Activated CD8-positive, alpha-beta T cell treated with anti-CD3 and anti-CD28 coated beads, Interleukin-2, amount 10 ng/mL, durations not matched to agents 7 days and 5 days (primary cell): ENCODE measurements at places on chromosomes 7 and 10.

GRCh38 chr10:42866115-42866995, 83.8 kb downstream of the BMS1 start:
- peak; percentile 60 for DNase-seq
- no peak overlapping the region for H3K4me3 ChIP-seq
- no peaks in the 10 kb centered on the region for H3K36me3 ChIP-seq
- H3K27me3 ChIP-seq, result peaks cover 35% of the 10 kb centered on the region

GRCh38 chr10:3786295-3787015, 1.4 kb upstream of the KLF6 start:
- peaks cover 41% of the 10 kb centered on the region for H3K36me3 ChIP-seq
- H3K27ac ChIP-seq, result peak overlapping the region; percentile 98
- DNase-seq, result no peak
- peaks cover 32% of the 10 kb centered on the region for H3K4me1 ChIP-seq

DNA sequence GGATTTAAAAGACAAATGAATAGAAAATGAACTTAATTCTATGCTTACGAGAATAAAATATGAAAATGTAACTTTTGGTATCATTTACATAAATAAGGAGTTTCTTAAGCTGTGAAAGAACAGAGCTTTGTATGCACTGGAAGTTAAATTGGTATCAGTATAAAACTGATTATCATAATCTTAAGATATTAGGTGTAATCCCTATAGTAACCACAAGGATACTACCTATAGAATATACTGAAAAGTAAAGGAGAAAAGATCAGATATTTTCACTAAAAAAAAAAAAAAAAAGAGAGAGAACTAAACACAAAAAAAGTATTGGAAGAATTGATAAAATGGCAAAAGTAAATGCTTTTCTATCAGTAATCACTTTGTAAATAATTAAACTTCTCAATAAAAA, 100.1 kb downstream of the TWIST1 start:
- no peaks in the 10 kb centered on the region for H3K36me3 ChIP-seq
- no peak for DNase-seq
- H3K27ac ChIP-seq, result no peak overlapping the region
- no peaks in the 10 kb centered on the region for H3K4me1 ChIP-seq

DNA sequence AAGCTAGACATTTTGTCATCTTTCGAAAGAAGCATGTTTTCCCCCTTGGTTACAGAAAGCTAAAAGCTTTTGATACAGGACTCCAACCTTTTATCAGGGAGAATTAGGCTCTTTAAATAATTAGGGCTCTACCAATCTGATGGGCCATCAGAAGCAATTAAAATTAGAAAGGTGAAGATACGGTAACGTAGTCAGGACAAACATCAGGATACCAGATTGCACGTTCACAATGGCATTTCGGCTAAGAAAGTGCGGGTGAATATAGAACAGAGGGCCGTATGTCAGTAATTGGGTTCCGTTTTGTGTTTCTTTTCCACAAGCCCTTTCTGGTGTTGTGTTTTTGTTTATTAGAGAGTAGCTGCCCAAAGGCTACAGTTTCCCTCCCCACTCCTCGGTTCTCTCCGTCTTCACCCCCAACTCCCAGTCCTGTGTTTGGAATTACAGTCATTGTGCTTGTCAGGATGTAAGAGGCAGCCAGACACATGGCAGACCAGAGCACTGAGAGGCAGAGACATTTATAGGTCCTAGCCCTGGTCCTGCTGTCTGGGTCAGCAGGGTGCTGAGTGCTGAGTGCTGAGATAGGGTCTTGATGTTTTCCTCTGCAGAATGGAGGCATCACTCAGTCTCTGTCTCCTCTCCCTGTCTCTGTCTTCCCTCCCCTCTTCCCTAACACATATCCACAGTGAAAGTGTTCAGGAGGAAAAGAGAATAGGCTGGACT, 5.5 kb downstream of the PFKP start:
- peaks cover 72% of the 10 kb centered on the region for H3K36me3 ChIP-seq
- H3K4me1 ChIP-seq, result peaks cover 65% of the 10 kb centered on the region
- no peak overlapping the region for H3K4me3 ChIP-seq
- no peak overlapping the region for H3K27ac ChIP-seq
- no peaks in the 10 kb centered on the region for H3K27me3 ChIP-seq
- DNase-seq, result no peak

DNA sequence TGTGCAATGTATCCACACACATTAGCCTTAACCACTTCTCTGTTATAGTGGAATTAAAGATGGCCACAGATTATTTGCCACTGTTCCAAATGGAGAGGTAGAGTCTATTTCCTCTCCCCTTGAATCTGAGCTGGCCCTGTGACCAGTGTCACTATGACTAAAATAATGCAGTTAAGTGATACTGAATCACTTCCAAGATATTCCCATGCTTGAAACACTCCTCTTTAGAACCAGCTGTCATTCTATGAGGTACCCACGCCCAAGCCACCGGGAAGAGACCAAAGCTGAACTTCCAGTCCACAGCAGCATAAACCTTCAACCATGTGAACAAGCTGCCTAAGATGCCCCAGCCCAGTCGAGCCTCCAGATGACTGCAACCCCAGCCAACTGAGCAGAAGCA, 2.1 kb upstream of the DHX32 start:
- no peak overlapping the region for H3K4me3 ChIP-seq
- H3K27me3 ChIP-seq, result no peaks in the 10 kb centered on the region
- peaks cover 10% of the 10 kb centered on the region for H3K36me3 ChIP-seq
- no peaks in the 10 kb centered on the region for H3K4me1 ChIP-seq
- DNase-seq, result no peak

DNA sequence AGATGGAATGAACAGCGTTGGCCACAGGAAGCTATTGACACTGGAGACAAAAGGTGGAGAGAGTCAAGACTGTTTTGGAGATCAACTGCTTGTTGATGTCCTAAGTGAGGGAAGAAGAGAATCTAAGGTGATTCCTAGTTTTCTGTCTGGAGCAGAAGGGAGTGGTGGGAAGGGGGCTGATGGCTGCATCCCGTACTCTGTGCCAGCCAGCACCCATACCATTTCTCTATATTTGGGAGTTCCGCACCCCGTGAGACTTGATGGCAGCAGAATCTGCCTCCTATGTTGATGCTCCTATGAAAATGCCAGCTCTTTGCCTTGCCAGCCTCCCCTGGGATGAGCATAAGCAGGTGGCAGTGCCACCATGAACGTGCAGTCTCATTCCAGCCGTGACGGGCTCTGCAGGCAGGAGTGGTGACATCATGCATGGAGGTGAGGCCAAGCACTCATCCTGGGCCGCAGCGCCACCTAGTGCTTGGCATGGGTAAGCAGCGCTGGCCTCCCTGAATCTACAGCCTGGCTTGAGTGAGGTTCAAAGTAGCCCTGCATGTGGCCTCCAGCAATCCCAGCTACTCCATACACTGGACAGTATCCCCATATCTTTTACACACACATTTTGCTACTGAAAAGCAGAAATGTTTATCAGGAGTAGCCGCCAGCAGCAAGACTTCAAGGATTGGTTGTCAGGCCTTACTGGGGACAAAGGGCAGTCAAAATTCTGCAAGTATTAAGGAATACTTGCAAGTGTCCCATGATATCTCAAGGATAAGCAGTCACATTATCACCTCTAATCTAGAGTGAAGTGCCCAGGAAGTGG, 43.0 kb downstream of the PODXL start:
- peaks cover 9% of the 10 kb centered on the region for H3K27me3 ChIP-seq
- peak overlapping the region; percentile 19 for H3K4me3 ChIP-seq
- no peaks in the 10 kb centered on the region for H3K36me3 ChIP-seq
- DNase-seq, result peak; percentile 84

GRCh38 chr7:149239345-149240143, at the start of gene ZNF212:
Gene ZNF212 (plus strand): TSS chr7:149239651. CDS start chr7:149239779, 128 bp downstream.
- H3K36me3 ChIP-seq, result peaks cover 11% of the 10 kb centered on the region
- H3K27ac ChIP-seq, result peak within 1 kb of the TSS; percentile 84
- DNase-seq, result peak; percentile 90
- H3K4me3 ChIP-seq, result peak within 1 kb of the TSS; percentile 92
- peaks cover 30% of the 10 kb centered on the region for H3K4me1 ChIP-seq

- H3K36me3 ChIP-seq, result no peaks in the 10 kb centered on the region
- H3K27ac ChIP-seq, result no peak overlapping the region
- peaks cover 3% of the 10 kb centered on the region for H3K27me3 ChIP-seq
- no peak for DNase-seq
These were observed 16.0 kb downstream of the BMPER start for GRCh38 chr7:33921216-33921938.

- H3K4me3 ChIP-seq, result peak within 1 kb of the TSS; percentile 95
- peak; percentile 95 for DNase-seq
- H3K27me3 ChIP-seq, result no peaks in the 10 kb centered on the region
- H3K4me1 ChIP-seq, result peaks cover 46% of the 10 kb centered on the region
- peaks cover 31% of the 10 kb centered on the region for H3K36me3 ChIP-seq
These were observed at the start of gene CDK13 for GRCh38 chr7:39949971-39950472. Gene CDK13 (plus strand): TSS chr7:39950256. CDS start chr7:39950642, 386 bp downstream.

GRCh38 chr7:159094023-159094740, 50.5 kb downstream of the VIPR2 start:
- H3K27me3 ChIP-seq, result no peaks in the 10 kb centered on the region
- DNase-seq, result no peak
- no peaks in the 10 kb centered on the region for H3K4me1 ChIP-seq
- H3K36me3 ChIP-seq, result no peaks in the 10 kb centered on the region

- no peak for DNase-seq
- no peak overlapping the region for H3K27ac ChIP-seq
- H3K36me3 ChIP-seq, result no peaks in the 10 kb centered on the region
- H3K4me1 ChIP-seq, result peaks cover 2% of the 10 kb centered on the region
- H3K27me3 ChIP-seq, result no peaks in the 10 kb centered on the region
These were observed 10.0 kb upstream of the STAMBPL1 start for GRCh38 chr10:88870089-88870488.

DNA sequence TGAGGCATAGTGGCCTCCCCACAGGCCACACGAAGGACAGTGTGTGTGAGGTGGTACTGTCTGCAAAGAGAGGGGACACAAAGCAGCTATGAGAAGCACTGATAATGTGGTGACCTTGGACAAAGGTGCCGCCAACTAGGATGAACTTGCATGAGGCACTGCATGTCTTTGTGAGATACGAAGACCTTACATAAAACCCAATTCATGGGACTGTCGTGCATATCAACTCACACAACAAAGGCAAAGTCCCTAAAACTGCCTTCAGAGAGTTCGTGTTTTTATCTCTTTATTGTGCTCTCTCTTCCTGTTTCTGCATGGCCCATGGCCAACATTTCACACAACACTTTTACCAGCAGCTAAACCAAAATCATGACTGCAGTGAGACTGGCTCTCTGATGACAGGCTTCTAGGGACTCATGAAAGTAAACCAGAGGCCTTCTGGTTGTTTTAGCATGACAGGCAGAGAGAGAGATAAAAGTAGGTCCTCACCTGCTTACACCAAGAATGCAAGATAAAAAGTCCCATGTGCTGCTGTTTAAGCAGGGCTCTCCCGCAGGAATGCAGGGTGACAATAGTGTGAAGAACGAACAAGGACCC, 347.8 kb downstream of the ELMO1 start:
- no peak for DNase-seq
- peaks cover 19% of the 10 kb centered on the region for H3K4me1 ChIP-seq
- H3K27ac ChIP-seq, result peak overlapping the region; percentile 25
- H3K4me3 ChIP-seq, result no peak overlapping the region
- H3K36me3 ChIP-seq, result peaks cover 19% of the 10 kb centered on the region
- no peaks in the 10 kb centered on the region for H3K27me3 ChIP-seq

- H3K36me3 ChIP-seq, result no peaks in the 10 kb centered on the region
- no peak overlapping the region for H3K27ac ChIP-seq
- H3K4me1 ChIP-seq, result no peaks in the 10 kb centered on the region
- H3K27me3 ChIP-seq, result no peaks in the 10 kb centered on the region
- no peak for DNase-seq
These were observed 384.4 kb upstream of the AUTS2 start for GRCh38 chr7:69213878-69214277.

- no peak for DNase-seq
- H3K27ac ChIP-seq, result no peak overlapping the region
- H3K27me3 ChIP-seq, result peaks cover 18% of the 10 kb centered on the region
- no peaks in the 10 kb centered on the region for H3K36me3 ChIP-seq
- H3K4me1 ChIP-seq, result no peaks in the 10 kb centered on the region
These were observed 60.2 kb downstream of the LSMEM1 start for GRCh38 chr7:112540839-112541577.

- H3K27ac ChIP-seq, result no peak overlapping the region
- no peak overlapping the region for H3K4me3 ChIP-seq
- no peak for DNase-seq
- peaks cover 11% of the 10 kb centered on the region for H3K27me3 ChIP-seq
- H3K36me3 ChIP-seq, result no peaks in the 10 kb centered on the region
- H3K4me1 ChIP-seq, result no peaks in the 10 kb centered on the region
These were observed 24.6 kb upstream of the BET1 start for GRCh38 chr7:94028768-94029167.

DNA sequence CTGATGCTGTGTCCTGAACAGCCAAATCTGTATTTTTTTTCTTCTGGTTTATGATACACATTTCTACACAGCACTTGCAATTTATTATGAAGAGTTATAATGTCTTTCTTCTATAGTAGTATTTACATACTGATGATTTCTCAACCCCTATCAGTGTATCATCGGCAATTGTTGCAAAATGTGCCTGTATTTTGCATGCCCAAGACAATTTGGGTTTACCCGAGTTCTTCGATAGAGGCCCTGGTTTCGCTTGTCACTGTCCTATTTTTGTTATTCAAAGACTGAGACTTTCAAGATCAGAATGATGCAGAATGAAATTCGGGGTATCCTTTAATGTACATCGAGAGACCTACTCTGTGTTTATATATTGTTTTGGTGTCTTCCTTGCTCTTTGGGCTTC, 184.5 kb upstream of the PRSS58 start:
- no peak overlapping the region for H3K4me3 ChIP-seq
- no peak overlapping the region for H3K27ac ChIP-seq
- peaks cover 39% of the 10 kb centered on the region for H3K4me1 ChIP-seq

DNA sequence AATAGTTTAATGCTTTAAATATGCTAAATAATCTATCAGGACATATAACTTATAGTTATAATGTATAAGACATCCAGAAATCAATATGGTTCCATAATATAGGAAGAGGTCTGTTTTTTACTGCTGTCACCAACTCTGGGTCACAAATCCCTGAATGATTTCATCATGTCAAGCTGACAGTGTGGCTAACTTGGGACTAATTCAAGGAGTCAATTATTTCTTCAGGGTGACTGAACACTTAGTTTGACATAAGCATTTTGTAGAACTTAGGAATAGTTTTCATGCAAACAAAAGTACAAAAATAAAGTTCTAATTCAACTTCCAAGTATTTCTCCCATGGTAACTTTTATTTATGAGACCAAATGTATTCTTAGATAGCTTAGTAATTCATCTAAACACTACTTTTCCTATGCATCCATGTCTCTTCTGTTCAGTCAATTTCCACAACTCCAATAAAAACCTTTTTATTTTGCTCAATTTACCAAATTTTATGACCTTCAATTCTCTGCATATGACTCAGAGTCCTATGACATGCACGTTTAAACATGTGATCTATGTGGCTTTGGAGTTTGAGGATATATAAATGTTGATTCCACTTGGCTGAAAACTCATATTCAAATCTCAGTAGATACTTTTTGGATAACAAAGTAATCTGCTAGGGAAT, 40.3 kb upstream of the GNAT3 start:
- H3K36me3 ChIP-seq, result no peaks in the 10 kb centered on the region
- no peak overlapping the region for H3K27ac ChIP-seq
- H3K4me3 ChIP-seq, result no peak overlapping the region
- H3K27me3 ChIP-seq, result no peaks in the 10 kb centered on the region
- DNase-seq, result no peak
